Ureter (tissue), 1 donor: ENCODE measurements at places on chromosomes 13 and 19.

DNA sequence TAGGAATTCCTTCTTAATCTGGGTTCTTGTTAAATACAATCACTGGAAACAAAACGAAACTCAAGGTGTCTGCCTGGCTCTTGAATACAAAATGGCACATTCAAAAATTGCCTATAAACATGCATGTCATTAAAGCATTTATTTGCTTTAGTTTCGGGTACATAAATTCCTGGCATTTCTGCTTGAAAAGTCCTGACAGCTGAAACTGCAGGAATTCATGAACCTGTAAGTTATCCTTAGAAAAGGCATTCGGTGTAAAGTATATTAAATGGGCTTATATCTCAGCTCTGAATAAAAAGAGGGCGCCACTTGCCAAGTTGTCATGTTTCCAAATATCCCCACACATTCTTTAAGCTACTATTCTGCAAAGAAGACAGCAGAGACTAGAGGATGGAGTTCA is 32.9 kb downstream of the RXFP2 start:
- no peak for DNase-seq

DNA sequence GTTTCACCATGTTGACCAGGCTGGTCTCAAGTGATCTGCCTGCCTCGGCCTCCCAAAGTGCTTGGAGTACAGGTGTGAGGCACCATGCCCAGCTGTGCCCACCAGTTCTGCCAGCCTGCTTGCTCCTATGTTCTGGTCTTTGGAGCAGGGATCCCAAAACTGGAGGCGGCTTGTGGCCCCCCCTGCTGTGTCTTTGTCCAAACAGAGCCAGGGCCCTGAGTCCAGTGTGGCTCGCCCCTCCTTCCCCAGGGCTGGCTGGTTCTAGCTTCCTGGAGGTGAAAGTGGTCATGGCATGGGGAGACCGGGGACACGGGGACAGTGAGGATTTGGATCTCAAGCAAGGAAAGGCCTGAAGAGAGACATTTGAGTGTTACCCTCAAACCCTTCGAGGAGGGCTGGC is 11.5 kb upstream of the TINCR start:
- DNase-seq, result no peak

- no peak for DNase-seq
Observed at GRCh38 chr13:98399756-98400155, 177.2 kb downstream of the STK24 start.

GRCh38 chr13:72500851-72501250 is 226.6 kb downstream of the MZT1 start:
- no peak for DNase-seq

GRCh38 chr19:10543059-10543419 is 665 bp upstream of the ATG4D start:
- DNase-seq, result no peak

DNA sequence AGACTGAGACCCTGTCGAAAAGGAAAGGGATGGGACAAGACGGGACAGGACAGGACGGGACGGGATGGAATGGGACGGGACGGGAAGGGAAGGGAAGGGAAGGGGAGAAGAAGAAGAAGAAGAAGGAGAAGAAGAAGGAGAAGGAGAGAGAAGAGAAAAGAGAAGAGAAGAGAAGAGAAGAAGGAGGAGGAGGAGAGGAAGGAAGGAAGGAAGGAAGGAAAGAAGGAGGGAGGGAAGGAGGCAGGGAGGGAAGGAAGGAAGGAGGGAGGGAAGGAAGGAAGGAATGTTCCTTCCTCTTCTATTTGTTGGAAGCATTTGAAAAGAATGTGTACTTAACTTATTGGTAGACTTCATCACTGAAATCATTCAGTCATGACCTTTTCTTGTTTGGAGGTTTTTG is 9.6 kb upstream of the SHFL start:
- DNase-seq, result no peak
